ENCODE measurements at places on chromosomes 1 and 21. TPM values are rescaled to one million over a fixed set of nuclear protein-coding genes. Genes with fewer than 3 reads are reported as not detected.

EFNA3 gene
- total RNA-seq: 0.98 TPM

BMP8B gene
- 0.49 TPM for total RNA-seq

LCE3D gene
- total RNA-seq: not detected

PDC gene
- not detected for total RNA-seq

PLA2G4A gene
- 0.89 TPM for total RNA-seq

PODN gene
- total RNA-seq: 0.13 TPM

ITGB2 gene
- total RNA-seq: not detected

DYNLT5 gene
- 0.49 TPM for total RNA-seq

RORC gene
- total RNA-seq: under 0.01 TPM

FAM163A gene
- not detected for total RNA-seq

RXFP4 gene
- not detected for total RNA-seq

PCBP3 gene
- total RNA-seq: 1.5 TPM

TMEM52 gene
- total RNA-seq: 3.1 TPM

MAP10 gene
- 2.6 TPM for total RNA-seq

RUNX3 gene
- not detected for total RNA-seq

NECTIN4 gene
- under 0.01 TPM for total RNA-seq

B3GALT5 gene
- total RNA-seq: 7.5 TPM

PATJ gene
- total RNA-seq: 12.7 TPM

CDC42BPA gene
- 19.6 TPM for total RNA-seq

ATP1A2 gene
- total RNA-seq: under 0.01 TPM

MTMR11 gene
- 9.6 TPM for total RNA-seq

RIMKLA gene
- total RNA-seq: 0.16 TPM

RIPPLY3 gene
- 0.51 TPM for total RNA-seq

OR6K2 gene
- not detected for total RNA-seq

HES3 gene
- not detected for total RNA-seq

FAM43B gene
- 0.16 TPM for total RNA-seq

AIM2 gene
- not detected for total RNA-seq

HAO2 gene
- total RNA-seq: not detected

CA6 gene
- total RNA-seq: not detected

FMO3 gene
- total RNA-seq: 0.13 TPM

SLAMF7 gene
- not detected for total RNA-seq

LIN28A gene
- total RNA-seq: 0.38 TPM

S100A8 gene
- not detected for total RNA-seq

F5 gene
- total RNA-seq: not detected

TNNI3K gene
- total RNA-seq: under 0.01 TPM

CD53 gene
- total RNA-seq: not detected

HCN3 gene
- 2.1 TPM for total RNA-seq

MSTO1 gene
- 22.2 TPM for total RNA-seq

SORT1 gene
- 37.2 TPM for total RNA-seq

SLC44A5 gene
- 2.5 TPM for total RNA-seq

ALDH4A1 gene
- 24.6 TPM for total RNA-seq

FHL3 gene
- 71.1 TPM for total RNA-seq

ICOSLG gene
- total RNA-seq: 1.3 TPM

TFAP2E gene
- total RNA-seq: 0.33 TPM

GABRD gene
- not detected for total RNA-seq

SH2D2A gene
- total RNA-seq: 2.3 TPM

UMODL1 gene
- not detected for total RNA-seq

CD244 gene
- total RNA-seq: not detected

TMEM81 gene
- total RNA-seq: 1.5 TPM

HLX gene
- 3.9 TPM for total RNA-seq

FMO1 gene
- total RNA-seq: not detected

ADORA3 gene
- total RNA-seq: not detected

LHX8 gene
- not detected for total RNA-seq

RBP7 gene
- 5.4 TPM for total RNA-seq

Data from mesangial cell (primary cell).